ENCODE measurements at places on chromosomes 3 and 15.
A peak's percentile ranks its signal among the peaks of the same experiment; 100 is the strongest.

- DNase-seq = no peak
Observed at GRCh38 chr3:21481991-21482390, 269.0 kb downstream of the ZNF385D start.

- DNase-seq = no peak
Observed at GRCh38 chr3:17259685-17260084, 374.9 kb downstream of the PLCL2 start.

- DNase-seq = no peak
Observed at GRCh38 chr15:99729920-99730319, 3.3 kb downstream of the LYSMD4 start.

DNA sequence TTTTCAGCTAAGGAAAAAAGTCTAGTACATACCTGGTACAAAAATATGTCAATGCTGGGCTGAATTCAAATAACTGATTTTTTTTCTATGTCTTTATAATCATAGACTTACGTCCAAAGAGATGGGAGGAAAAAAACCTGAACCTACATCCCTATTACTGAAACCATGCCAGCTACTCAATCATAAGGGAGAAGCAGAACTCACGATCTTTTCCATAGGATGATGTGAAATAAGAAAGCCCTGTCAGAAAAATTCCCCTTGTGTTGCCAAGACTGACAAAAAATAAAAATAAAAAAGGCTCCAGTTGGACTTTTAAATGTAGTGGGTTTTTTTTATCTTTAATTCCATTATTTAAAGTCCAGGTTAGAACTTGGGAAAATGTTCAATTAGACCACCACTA is 3.3 kb downstream of the MSL2 start:
- DNase-seq = no peak

GRCh38 chr15:25933456-25934158 is 70.5 kb upstream of the ATP10A start:
- peak; percentile 69 for DNase-seq

DNA sequence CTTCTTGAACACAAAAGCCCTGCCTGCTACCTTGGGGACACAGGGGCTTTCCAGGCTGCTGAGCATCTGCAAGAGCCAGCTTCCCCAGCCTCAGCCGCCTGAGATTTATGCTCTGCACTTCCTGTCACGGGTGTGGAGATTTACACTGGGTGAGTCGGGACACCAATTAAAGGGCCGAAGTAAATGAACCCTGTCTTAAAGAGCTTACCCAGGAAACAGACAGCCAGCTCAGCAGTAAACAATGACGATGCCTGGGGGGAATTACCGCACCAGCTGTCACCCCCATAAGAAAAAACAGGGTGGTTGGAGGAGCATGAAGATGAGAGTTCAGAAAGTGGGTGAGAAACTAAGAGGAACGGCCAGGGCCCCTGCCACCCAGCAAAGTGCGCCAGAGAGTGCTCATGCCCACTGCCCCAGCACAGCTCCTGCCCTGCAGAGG is 37.5 kb upstream of the IQSEC1 start:
- DNase-seq = peak; percentile 6

GRCh38 chr3:17830788-17831187 is 88.4 kb upstream of the TBC1D5 start:
- no peak for DNase-seq

GRCh38 chr3:153976891-153977554 is 144.2 kb upstream of the ARHGEF26 start:
- no peak for DNase-seq

- DNase-seq = peak; percentile 34
Observed at GRCh38 chr15:63192619-63193206, 3.3 kb downstream of the RAB8B start.

GRCh38 chr3:106272302-106272701 is 403.5 kb upstream of the CBLB start:
- no peak for DNase-seq

- no peak for DNase-seq
Observed at GRCh38 chr3:13704174-13704573, 155.2 kb downstream of the FBLN2 start.
